A549 (cell line): ENCODE measurements at places on chromosomes 7 and 10.

- peak; percentile 17 for DNase-seq
These were observed 51.3 kb downstream of the USP6NL start for GRCh38 chr10:11560076-11560709.

- no peak for DNase-seq
These were observed 520.8 kb downstream of the REEP3 start for GRCh38 chr10:64041989-64042490.

- DNase-seq, result no peak
These were observed 4.9 kb downstream of the CADPS2 start for GRCh38 chr7:122881324-122881723.

DNA sequence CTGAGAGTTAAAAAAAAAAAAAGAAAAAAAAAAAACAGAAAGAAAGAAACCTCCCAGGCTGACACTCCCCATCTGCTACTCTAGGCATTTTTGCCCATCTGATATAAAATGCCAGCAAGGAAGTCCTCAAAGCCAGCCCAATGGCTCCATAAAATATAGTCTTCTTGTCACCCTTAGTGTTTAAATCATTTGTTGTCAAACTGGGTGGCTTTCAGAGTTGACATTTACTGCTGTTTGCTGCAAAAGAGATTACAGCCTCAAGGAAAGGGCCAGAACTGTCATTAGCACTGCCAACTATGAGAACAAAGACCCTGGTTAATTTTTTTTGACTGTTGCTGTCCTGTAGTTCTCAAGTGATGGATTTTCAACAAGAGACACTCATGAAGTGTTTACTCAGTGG, 86.5 kb downstream of the TRIL start:
- DNase-seq, result no peak
